Aorta (tissue), 5 donors: ENCODE measurements at places on chromosomes 6 and 20. TPM values are rescaled to one million over a fixed set of nuclear protein-coding genes. Genes with fewer than 3 reads are reported as not detected.

DNA sequence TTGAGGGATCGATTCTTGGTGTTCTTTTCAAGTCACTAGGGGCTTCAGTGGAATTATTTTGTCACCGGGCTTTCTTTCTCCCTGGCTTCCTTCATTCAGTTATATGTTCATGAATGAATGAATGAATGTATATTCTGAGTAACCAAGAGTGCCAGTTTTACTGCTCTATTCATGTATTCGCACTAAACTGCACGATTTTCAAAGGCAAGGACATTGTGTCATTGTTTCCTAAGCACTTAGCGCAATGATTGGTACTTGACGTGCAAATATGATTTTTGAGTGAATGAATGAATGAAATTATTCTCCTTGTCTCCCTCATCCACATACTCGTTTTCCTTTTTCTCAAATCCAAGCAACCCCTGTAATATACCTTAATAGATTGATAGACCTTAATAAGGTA, 822 bp downstream of the AFG1L start:
- no peak for DNase-seq

DNA sequence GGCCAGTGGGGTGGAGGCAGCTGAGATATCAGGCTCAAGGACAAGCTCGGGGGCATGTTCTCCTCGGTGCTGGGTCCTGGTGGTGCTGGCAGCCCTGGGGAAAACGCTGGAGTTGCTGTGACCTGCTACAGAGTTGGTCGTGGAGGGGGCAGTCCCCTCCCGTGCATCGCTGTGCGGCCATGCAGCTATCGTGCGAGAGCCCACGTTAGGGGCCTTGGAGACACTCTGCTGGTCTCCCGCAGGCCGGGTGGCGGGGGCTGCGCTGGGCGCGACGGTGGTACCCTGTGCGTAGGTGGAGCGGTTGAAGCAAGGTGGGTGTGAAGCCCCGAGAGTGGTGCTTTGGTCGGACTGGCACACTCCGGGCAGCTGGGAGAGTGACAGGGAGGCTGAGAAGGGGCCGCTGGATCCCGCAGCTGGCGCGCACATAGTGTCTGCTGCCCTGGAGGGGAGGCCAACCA, 12.0 kb downstream of the LRRN4 start:
- DNase-seq: no peak

The RSPO3 gene
- total RNA-seq: 5.2 TPM

- DNase-seq: no peak
Measured at GRCh38 chr6:26197933-26198721, 110.9 kb downstream of the HFE start.

DNA sequence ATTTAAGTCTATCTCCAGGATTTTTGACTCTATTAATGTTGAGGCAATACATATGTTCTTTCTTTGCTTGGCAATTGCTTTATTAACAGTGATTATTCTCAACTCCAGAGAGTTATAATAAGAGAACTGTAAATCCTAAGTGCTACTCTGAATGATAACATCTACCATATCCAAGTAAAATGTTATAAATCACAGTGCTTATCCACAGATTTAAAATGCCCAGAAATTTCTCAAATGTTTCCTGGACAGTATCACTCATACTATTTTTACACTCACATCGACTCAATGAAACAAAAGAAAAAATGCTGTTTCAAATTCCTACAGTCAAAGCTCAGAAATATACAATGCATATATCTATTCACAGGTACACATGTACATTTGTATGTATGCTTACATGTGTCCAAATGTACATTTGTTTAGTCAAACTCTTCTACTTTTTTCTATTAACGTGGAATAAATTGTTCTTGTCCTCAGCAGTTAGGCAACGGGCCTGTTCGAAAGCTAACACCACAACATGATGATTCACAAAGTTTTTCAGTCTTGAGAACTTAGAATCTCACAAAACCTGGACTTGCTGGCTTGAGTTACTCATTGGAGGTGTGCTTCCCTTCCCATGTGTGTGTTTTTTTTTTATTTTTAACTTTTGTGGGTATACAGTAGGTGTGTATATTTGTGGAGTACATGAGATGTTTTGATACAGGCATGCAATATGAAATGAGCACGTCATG, 193.0 kb downstream of the GJA10 start:
- DNase-seq: no peak

The SESN1 gene
- 26.1 TPM for total RNA-seq

DNA sequence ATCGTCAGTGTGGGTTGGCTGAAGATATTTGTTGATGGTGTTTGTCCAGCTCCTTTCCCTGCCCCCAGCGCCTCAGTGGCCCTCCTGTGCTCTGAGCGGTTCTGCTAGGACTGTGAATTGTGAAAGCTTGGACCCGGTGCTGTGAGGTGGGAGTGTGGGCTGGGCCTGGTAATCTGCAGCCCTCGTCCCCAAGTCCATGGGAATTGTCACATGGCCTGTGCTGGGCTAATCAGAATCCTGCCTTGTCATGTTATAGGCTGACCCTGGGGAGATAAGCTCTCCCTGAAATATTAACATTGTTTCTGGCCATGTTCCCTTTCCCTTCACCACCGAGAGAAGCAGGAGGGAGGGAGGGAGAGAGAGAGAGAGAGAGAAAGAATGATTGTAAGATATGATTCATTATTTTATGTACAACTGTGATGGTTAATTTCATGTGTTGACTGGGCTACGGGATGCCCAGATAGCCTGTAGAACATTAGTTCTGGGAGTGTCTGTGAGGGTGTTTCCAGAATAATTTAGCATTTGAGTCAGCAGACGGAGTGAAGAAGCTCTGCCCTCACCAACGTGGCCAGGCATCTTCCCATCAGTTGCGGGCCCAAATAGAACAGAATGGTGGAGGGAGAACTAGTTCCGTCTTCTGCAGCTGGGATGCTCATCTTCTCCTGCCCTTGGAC, 62.4 kb downstream of the TFAP2C start:
- no peak for DNase-seq
